HFFc6 (cell line): ENCODE measurements at places on chromosomes 3 and 15.

DNA sequence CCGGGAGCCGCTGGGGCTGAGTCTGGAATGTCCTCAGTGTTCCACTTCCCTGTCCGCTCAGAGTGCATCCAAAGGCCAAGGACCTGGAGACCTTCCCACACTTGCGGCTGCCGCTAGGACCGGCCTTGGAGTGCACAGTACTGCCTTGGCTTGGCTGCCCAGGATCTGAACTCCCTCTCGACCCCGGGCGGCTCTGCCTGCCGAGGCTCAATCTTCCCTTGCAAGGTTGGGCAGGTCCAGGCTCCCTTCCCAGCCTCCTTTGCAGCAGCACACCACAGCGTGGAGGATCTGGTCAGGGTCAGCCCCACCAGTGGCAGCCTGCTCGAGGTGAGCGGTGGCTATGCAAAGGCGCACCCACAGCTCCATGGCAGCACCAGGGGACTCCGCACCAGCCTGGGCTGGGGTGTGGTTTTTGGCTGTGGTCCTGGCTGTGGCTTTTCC, 69.2 kb downstream of the PLXNA1 start:
- no peak for DNase-seq

GRCh38 chr15:44009038-44009437, 182.2 kb downstream of the WDR76 start:
- peak; percentile 56 for DNase-seq

GRCh38 chr3:65521032-65521431, 517.7 kb downstream of the MAGI1 start:
- DNase-seq, result no peak

- no peak for DNase-seq
Measured at GRCh38 chr3:119085070-119085439, 50.4 kb upstream of the IGSF11 start.

- no peak for DNase-seq
Measured at GRCh38 chr3:11641316-11641682, 2.4 kb downstream of the VGLL4 start.

GRCh38 chr3:180564676-180565075, 37.3 kb upstream of the TTC14 start:
- DNase-seq, result no peak
